Lower lobe of right lung (tissue), 2 donors: ENCODE measurements at places on chromosomes 5 and 9. TPM values are rescaled to one million over a fixed set of nuclear protein-coding genes. Genes with fewer than 3 reads are reported as not detected.

Gene TRIO
- total RNA-seq, result 148 TPM

Gene CCDC192
- not detected for total RNA-seq

- no peak overlapping the region for H3K27ac ChIP-seq
- no peaks in the 10 kb centered on the region for H3K27me3 ChIP-seq
- no peak for DNase-seq
Observed at GRCh38 chr5:91293131-91293530, 90.0 kb downstream of the ARRDC3 start.

DNA sequence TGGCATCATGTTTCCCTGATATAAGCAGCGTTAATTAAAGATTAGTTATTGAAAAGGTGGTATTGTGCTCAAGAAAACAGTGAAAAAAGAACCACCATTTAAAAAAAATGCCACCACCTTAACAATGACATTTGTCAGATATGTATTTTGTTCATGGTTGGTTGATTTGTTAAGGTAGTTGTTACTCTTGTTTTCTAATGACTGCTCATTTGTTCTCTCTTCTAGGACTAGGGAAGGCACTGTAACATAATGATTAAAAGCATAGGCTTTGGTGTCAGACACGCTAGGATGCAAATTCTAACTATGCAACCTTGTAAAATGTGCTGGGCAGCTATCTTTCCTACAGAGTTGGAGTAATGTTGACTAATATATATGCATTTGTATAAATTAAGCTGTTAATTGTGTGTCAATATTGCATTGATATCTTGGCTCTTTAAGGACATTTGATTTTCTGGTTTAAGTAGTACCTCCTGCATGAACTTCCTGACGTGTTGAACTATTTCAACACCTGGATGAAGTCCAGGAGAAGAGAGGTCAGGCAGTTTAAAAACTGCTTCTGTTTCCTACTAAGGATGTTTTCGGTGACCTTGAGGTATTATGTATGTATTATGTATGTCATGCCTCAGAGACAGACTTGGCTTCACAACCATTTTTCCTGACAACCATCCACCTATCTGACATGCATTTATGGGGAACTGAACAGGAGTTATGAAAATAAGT lies 77.8 kb downstream of the MUSK start:
- H3K4me1 ChIP-seq, result peaks cover 8% of the 10 kb centered on the region
- no peaks in the 10 kb centered on the region for H3K27me3 ChIP-seq
- no peak for DNase-seq
- H3K4me3 ChIP-seq, result no peak overlapping the region
- no peaks in the 10 kb centered on the region for H3K36me3 ChIP-seq

DNA sequence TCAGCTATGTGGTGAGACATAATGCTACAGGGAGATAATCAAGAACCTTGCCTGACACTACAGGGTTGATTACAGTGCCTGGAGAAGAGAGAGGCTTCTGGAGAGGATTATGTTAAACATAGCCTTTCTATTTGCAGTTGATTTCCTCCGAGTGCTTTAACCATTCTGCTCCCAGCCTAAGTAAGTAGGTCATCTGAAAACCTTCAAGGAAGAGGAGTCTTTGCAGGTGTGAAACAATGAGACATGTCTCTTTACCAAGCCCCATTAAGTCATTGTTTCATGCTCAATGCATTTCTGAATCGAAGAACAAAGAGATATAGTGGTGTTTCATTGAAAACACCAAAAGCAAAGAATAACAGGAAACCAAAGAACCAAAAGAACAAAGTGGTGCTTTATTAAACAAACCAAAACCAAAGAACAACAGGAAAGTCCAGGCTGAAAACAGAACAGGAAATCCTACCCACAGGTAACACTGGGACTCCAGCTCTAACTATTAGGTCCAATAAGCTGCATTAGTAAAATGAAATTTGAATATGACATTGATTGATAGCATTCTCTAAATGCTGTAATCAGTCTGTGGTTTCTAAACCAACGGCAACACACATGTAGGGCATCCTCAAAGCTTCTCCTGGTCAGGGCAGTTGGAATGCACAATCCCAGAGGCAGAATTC lies 113.3 kb upstream of the SPATA31D4 start:
- no peak overlapping the region for H3K4me3 ChIP-seq
- no peaks in the 10 kb centered on the region for H3K27me3 ChIP-seq
- no peak for DNase-seq

- H3K36me3 ChIP-seq, result peaks cover 62% of the 10 kb centered on the region
- H3K4me1 ChIP-seq, result peaks cover 23% of the 10 kb centered on the region
- DNase-seq, result no peak
- H3K27ac ChIP-seq, result no peak overlapping the region
- H3K4me3 ChIP-seq, result no peak overlapping the region
Observed at GRCh38 chr5:150444770-150445169, 4.8 kb downstream of the RPS14 start.

- no peaks in the 10 kb centered on the region for H3K27me3 ChIP-seq
- peaks cover 46% of the 10 kb centered on the region for H3K4me1 ChIP-seq
- H3K36me3 ChIP-seq, result peaks cover 5% of the 10 kb centered on the region
- H3K4me3 ChIP-seq, result peak overlapping the region; percentile 99
- peak overlapping the region; percentile 94 for H3K27ac ChIP-seq
Observed at GRCh38 chr5:172186114-172186695, 1.8 kb downstream of the STK10 start.

Gene PRSS3
- total RNA-seq, result 0.65 TPM

DNA sequence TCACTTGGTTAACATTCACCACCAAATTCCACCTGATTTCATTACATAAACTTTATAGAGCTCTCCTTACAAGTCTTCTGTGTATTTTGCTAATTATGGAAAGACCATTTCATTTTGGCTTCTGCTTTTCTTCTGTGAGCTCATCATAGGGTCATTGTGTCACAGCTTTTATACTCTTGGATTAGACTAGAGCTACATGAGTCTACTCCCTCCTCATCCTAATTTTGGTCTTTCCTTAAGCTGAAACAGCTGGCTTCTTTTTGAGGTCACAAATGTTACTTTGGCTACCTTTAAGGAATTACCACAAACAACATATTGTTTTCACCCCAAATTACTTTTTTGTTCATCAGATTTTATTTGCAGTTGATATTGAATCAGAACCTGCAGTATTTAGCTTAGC lies 103.0 kb downstream of the NPR3 start:
- no peaks in the 10 kb centered on the region for H3K27me3 ChIP-seq
- H3K4me3 ChIP-seq, result no peak overlapping the region
- no peaks in the 10 kb centered on the region for H3K4me1 ChIP-seq
- no peak overlapping the region for H3K27ac ChIP-seq
- no peaks in the 10 kb centered on the region for H3K36me3 ChIP-seq

Gene PCDHGB6
- total RNA-seq, result 7.7 TPM

GRCh38 chr5:10065428-10066000 lies 184.2 kb downstream of the ATPSCKMT start:
- no peak for DNase-seq
- no peak overlapping the region for H3K4me3 ChIP-seq
- H3K27me3 ChIP-seq, result no peaks in the 10 kb centered on the region
- no peaks in the 10 kb centered on the region for H3K4me1 ChIP-seq
- no peak overlapping the region for H3K27ac ChIP-seq

GRCh38 chr5:64298586-64298985 lies 132.9 kb downstream of the RNF180 start:
- DNase-seq, result no peak
- H3K36me3 ChIP-seq, result no peaks in the 10 kb centered on the region
- H3K27me3 ChIP-seq, result no peaks in the 10 kb centered on the region

DNA sequence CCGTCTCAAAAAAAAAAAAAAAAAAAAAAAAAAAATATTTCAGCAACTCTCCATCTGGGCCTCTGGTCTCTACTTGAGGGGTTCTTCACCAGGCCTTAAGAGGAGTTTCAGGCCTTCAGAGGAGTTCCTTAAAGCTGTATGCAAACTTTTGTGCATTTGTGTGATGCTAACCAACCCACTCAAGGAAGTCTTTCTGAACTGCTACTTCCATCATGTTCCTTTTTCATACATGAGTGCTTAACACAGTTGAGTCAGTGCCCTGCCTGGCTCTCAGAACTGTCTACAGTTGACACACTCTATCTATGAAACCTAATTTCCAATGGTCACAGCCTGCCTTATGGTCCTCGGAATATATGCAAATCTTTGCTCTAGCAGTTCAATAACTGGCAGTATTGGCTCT lies 146.5 kb downstream of the MEF2C start:
- DNase-seq, result no peak
- H3K4me1 ChIP-seq, result no peaks in the 10 kb centered on the region
- H3K27ac ChIP-seq, result no peak overlapping the region
- H3K36me3 ChIP-seq, result no peaks in the 10 kb centered on the region

GRCh38 chr9:134303601-134304000 lies 22.7 kb upstream of the RXRA start:
- no peak overlapping the region for H3K4me3 ChIP-seq
- no peak overlapping the region for H3K27ac ChIP-seq
- H3K4me1 ChIP-seq, result no peaks in the 10 kb centered on the region
- peak; percentile 21 for DNase-seq
- no peaks in the 10 kb centered on the region for H3K27me3 ChIP-seq

Gene CCL21
- total RNA-seq, result 138 TPM

DNA sequence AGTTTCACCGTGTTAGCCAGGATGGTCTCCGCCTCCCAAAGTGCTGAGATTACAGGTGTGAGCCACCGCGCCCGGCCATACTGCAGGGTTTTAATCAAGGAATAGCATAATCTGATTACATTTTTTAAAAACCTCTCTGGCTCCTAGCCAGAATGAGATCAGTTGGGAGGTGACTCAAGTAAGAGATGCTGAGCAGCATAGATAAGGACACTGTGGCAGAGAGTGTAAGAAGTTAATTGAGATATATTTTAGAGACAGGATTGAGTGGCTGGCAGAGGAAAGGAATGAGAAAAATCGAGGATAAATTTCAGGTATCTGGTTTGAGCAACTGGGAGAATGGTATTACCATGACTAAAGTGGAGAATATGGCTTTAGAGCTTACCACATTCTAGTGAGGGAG lies 7.3 kb upstream of the RIGI start:
- no peak for DNase-seq
- no peaks in the 10 kb centered on the region for H3K4me1 ChIP-seq
- H3K36me3 ChIP-seq, result no peaks in the 10 kb centered on the region

GRCh38 chr5:36360307-36360706 lies 58.6 kb upstream of the RANBP3L start:
- H3K4me1 ChIP-seq, result no peaks in the 10 kb centered on the region
- DNase-seq, result no peak
- no peak overlapping the region for H3K27ac ChIP-seq
- H3K27me3 ChIP-seq, result no peaks in the 10 kb centered on the region
- no peak overlapping the region for H3K4me3 ChIP-seq

Gene SREK1
- 60.7 TPM for total RNA-seq

Gene SLC6A18
- total RNA-seq, result not detected

DNA sequence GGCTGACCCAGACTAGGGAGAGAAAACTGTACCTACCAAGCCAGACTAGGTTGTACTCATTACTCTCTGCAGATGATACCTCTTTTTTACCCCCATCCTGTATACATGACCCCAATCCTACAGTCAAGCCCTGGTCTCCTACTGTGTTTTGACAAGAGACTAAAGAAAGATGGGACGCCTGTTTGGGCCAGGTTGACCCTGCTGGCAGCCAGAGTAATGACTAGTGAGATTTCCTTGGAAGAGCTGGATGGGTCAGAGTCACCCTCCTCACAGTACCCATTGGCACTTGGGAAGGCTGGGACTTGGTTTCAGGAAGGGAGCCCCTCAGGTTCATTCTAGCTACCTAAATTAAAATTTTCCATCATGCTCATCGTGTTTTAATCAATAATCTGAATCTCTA lies 89.7 kb upstream of the NR4A3 start:
- peaks cover 10% of the 10 kb centered on the region for H3K4me1 ChIP-seq
- no peak overlapping the region for H3K4me3 ChIP-seq
- no peaks in the 10 kb centered on the region for H3K36me3 ChIP-seq
